ENCODE measurements at places on chromosomes 6 and 20. TPM values are rescaled to one million over a fixed set of nuclear protein-coding genes. Genes with fewer than 3 reads are reported as not detected.

DNA sequence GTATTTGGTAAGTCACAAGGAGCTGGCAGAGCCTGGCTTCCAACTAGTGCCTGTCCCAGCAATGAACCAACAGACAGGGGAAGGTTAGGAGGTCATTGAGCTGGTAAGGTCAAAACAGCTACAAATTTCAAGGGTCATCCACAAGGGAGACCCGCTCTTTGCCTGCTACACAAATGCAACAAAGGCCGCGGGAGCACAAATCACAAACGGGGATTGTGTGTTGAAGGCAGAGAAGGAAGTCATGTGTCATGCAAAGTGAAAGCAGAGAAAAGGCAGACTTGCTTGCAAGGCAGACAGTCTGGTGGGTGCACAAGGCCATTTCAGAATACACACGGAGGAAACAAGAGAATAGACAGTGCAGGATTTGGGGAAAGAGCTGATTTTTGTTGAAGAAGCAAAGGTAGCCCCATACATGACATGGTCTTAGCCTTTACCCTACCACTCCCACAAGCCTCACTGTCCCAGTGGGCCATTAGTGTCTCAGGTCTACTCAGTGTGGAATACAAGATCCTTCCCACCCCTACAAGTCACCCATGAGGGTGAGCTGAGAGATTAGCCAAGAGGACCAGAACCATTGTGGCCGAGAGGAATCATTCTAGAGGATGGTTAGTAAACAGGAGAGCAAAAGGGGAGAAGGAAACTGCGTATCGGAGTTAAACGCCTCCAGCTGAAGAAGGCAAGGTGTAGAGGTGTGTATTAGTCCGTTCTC is 18.1 kb upstream of the SAMHD1 start:
- no peaks in the 10 kb centered on the region for H3K27me3 ChIP-seq
- no peaks in the 10 kb centered on the region for H3K36me3 ChIP-seq
- H3K4me1 ChIP-seq = no peaks in the 10 kb centered on the region

DNA sequence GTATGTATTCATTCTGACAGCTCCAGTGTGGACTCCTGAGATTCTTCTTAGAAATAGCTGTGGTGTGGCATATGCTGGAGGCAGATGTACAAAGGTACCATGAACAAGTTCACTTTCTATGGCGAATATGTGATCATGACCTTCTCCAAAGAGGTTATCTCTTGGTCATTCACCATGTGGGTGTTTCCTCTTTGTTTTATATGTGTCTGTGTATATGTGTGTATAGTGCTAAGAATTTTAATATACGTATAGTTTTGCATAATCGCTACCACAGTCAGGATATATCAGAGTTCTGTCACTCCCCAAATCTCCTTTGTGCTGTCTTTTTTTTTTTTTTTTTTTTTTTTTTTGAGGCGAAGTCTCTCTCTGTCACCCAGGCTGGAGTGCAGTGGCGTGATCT is 47.1 kb downstream of the PHACTR2 start:
- H3K27me3 ChIP-seq = no peaks in the 10 kb centered on the region
- H3K4me3 ChIP-seq = no peak overlapping the region
- no peak for DNase-seq
- peaks cover 55% of the 10 kb centered on the region for H3K36me3 ChIP-seq
- no peak overlapping the region for H3K27ac ChIP-seq

GRCh38 chr6:148888856-148889255 is 142.0 kb downstream of the UST start:
- H3K4me3 ChIP-seq = no peak overlapping the region
- DNase-seq = no peak
- no peaks in the 10 kb centered on the region for H3K36me3 ChIP-seq
- no peaks in the 10 kb centered on the region for H3K27me3 ChIP-seq
- peaks cover 3% of the 10 kb centered on the region for H3K4me1 ChIP-seq

GRCh38 chr6:138620630-138621029 is 121.3 kb upstream of the NHSL1 start:
- H3K36me3 ChIP-seq = no peaks in the 10 kb centered on the region
- H3K4me1 ChIP-seq = no peaks in the 10 kb centered on the region
- DNase-seq = no peak
- H3K27ac ChIP-seq = no peak overlapping the region

DNA sequence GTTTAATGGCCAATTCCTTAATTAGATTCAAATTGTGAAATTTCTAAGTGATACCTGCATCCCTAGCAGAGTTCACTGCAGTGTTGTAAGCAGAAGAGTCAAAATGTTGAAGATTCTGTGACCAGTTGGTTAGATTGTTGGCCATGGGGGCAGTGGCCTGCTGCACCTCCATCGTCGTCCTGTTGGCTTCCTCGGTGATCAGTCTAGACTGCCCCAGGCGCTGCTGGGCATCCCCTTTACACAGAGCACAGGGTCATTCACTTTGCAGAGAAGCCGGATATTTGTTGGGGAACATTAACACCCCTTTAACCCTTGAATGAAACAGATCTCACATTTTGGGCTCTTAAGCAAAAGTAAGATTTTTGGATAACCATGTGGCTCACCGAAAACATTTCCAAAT is 60.7 kb downstream of the FAM229B start:
- H3K4me1 ChIP-seq = peaks cover 8% of the 10 kb centered on the region
- no peaks in the 10 kb centered on the region for H3K27me3 ChIP-seq
- DNase-seq = no peak
- H3K4me3 ChIP-seq = no peak overlapping the region
- H3K27ac ChIP-seq = no peak overlapping the region
- peaks cover 2% of the 10 kb centered on the region for H3K36me3 ChIP-seq

DNA sequence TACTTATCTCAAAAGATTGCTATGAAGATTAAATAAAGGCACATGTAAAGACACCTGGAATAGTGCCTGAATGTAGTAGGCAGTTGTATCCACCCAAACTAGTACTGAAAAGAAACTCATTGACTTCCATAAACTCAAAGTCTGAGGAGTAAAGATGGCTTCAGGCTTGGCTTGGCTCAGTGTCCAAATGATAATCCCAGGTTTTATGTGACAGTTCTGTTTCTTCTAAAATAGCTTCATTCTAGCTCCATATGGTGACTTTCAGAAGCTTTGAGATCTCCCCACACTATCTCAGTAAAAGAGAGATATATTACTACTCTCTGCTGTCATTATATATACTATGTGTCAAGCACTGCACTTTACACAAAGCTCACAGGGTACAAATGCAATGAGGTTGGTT is 121.3 kb downstream of the DOK5 start:
- no peak overlapping the region for H3K27ac ChIP-seq
- peaks cover 2% of the 10 kb centered on the region for H3K27me3 ChIP-seq
- no peaks in the 10 kb centered on the region for H3K36me3 ChIP-seq
- no peaks in the 10 kb centered on the region for H3K4me1 ChIP-seq
- no peak for DNase-seq

DNA sequence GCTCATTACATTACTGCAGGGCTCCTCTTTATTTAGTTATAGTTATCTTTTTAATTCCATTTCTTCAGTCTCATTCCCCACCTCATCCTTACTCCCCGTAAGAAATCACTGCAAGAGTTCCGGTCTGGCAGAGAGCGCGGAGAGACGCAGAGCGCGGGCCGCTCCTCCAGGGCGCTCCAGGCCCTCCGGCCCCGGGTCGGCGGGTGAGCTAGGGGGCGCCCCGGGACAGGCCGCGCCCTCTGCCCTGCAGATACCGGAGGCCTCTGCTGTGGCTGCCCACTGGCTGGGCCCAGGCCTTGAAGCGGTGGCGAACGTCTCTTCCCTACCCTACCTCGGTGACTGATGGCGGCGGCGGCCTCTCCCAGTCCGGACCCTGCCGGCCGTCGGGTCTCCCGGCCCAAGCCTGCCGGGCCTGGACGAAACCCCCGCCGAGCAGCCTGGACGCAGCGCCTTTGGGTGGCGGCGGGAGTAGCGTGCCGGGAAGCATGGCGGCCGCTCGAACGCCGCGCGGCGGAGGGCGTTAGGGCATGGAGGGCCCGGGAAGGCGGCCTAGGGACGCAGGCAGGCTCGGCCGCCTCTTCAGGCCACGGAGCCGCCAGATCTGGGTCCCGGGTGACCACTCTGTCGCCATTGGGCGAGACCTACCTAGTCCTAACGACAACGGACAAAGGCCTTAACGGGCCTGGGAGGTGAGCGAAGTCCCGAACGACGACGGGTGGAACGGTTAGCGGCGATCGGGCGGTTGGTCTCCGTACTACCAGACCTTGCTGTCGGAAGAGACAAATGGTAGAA is 16.4 kb upstream of the HMGN4 start:
- H3K4me1 ChIP-seq = peaks cover 35% of the 10 kb centered on the region
- peak overlapping the region; percentile 85 for H3K4me3 ChIP-seq

GRCh38 chr20:23412026-23412425 is 9.3 kb downstream of the NAPB start:
- no peaks in the 10 kb centered on the region for H3K27me3 ChIP-seq
- H3K4me3 ChIP-seq = no peak overlapping the region
- no peak for DNase-seq
- peak overlapping the region; percentile 14 for H3K27ac ChIP-seq

DNA sequence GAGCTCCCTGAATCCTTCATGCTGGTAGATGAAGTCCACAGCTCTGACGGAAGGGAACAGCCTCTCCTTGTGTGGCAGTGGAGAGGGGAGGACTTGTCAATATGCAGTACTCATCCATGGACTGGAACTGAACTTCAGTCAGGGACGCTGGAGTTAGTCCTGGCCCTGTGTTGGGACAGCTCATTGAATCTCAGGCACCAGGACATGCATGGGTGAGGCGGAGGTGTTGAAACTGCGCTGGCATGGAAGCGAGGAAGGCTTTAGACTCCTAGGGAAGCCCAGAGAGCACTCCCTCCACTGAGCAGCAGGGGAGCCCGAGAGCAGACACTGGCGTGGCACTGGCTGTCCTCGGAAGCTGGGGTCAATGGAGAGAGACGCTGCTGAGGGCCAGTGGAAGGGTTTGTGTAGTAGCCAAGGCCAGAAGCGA is 161.3 kb upstream of the GGTLC1 start:
- H3K27me3 ChIP-seq = peaks cover 5% of the 10 kb centered on the region
- H3K36me3 ChIP-seq = no peaks in the 10 kb centered on the region
- no peak for DNase-seq

GRCh38 chr20:47825011-47825762 is 39.9 kb upstream of the SULF2 start:
- no peak for DNase-seq
- no peak overlapping the region for H3K4me3 ChIP-seq
- peaks cover 12% of the 10 kb centered on the region for H3K27me3 ChIP-seq
- no peaks in the 10 kb centered on the region for H3K36me3 ChIP-seq

- no peaks in the 10 kb centered on the region for H3K36me3 ChIP-seq
- H3K27me3 ChIP-seq = peaks cover 11% of the 10 kb centered on the region
- no peak for DNase-seq
These were observed 91.0 kb downstream of the NCR2 start for GRCh38 chr6:41426438-41426851.

GRCh38 chr20:48603116-48603818 is 224.5 kb downstream of the PREX1 start:
- peaks cover 2% of the 10 kb centered on the region for H3K4me1 ChIP-seq
- H3K27me3 ChIP-seq = no peaks in the 10 kb centered on the region
- no peak for DNase-seq
- H3K36me3 ChIP-seq = peaks cover 2% of the 10 kb centered on the region

DNA sequence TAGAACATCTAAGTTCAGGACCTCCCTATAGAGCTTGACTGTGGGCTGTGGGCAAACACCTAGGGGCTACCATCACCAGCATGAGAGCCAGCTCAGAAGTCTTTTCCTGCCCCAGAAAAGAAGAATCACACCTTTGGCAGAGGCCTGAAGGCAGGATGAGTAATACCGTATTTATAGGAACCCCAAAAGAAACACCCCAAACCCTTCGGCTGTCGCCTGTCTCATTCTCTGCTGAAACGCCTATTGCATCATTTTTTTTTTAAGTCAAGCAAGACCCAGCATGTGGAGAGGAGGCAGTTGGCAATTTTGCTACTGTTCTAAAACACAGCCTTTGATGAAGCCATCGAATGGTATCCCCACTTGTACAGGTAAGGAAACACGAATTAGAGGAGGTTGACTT is 436.4 kb downstream of the TFAP2A start:
- no peaks in the 10 kb centered on the region for H3K36me3 ChIP-seq
- no peak for DNase-seq
- H3K27ac ChIP-seq = no peak overlapping the region
- no peaks in the 10 kb centered on the region for H3K27me3 ChIP-seq
- no peak overlapping the region for H3K4me3 ChIP-seq

DNA sequence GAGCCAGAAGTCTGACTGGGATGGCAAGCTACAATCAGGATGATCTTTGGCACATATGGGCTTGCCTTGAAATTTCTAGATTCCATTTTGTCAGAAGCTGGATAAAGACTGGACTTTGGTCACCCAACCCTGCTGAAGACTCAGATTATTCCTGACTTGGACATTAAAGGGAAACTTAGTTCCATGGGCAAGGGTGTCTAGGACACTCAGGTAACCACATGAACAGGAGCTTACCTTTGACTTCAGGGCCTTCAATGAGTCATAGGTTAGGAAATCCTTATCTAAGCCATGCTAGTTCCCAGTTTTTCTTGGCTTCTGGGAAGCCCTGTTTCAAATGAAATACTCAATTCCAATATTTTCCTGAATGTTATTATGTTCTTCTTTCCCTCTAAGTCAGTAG is 28.5 kb upstream of the IFNGR1 start:
- H3K4me1 ChIP-seq = no peaks in the 10 kb centered on the region
- DNase-seq = no peak
- no peak overlapping the region for H3K4me3 ChIP-seq
- H3K36me3 ChIP-seq = no peaks in the 10 kb centered on the region

GRCh38 chr6:83597511-83597910 is 85.2 kb downstream of the PRSS35 start:
- H3K4me3 ChIP-seq = no peak overlapping the region
- H3K4me1 ChIP-seq = peaks cover 17% of the 10 kb centered on the region
- H3K36me3 ChIP-seq = no peaks in the 10 kb centered on the region
- no peak for DNase-seq

DNA sequence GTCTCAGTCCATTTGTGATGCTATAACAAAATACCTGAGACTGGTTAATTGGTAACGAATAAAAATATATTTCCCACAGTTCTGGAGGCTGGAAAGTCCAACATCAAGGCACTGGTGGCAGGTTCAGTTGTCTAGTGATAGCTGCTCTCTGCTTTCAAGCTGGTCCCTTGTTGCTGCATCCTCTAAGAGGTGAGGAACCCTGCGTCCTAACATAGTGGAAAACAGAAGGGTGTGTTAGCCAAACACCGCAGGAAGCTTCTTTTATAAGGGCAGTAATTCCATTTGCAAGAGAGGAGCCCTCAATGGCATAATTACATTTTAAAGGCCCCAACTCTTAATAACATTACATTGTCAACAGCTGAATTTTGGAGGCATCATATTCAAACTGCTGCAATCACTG is 372.7 kb downstream of the ADGRB3 start:
- H3K27ac ChIP-seq = no peak overlapping the region
- no peaks in the 10 kb centered on the region for H3K27me3 ChIP-seq
- H3K36me3 ChIP-seq = no peaks in the 10 kb centered on the region
- DNase-seq = no peak

- H3K27me3 ChIP-seq = no peaks in the 10 kb centered on the region
- H3K4me1 ChIP-seq = peaks cover 4% of the 10 kb centered on the region
- H3K27ac ChIP-seq = no peak overlapping the region
- no peak for DNase-seq
- H3K36me3 ChIP-seq = peaks cover 45% of the 10 kb centered on the region
- H3K4me3 ChIP-seq = no peak overlapping the region
These were observed 107.4 kb downstream of the RPP40 start for GRCh38 chr6:4896401-4896800.

The AKIRIN2 gene
- 84.1 TPM for total RNA-seq

The NHLRC1 gene
- 1.2 TPM for total RNA-seq

The PDE7B gene
- 16.5 TPM for total RNA-seq

The MATN4 gene
- total RNA-seq = not detected

The MYCT1 gene
- 2.3 TPM for total RNA-seq

The SUMO4 gene
- 3.4 TPM for total RNA-seq

The DHX16 gene
- total RNA-seq = 25.2 TPM

The NAA20 gene
- 34.0 TPM for total RNA-seq

The RIOK1 gene
- 25.6 TPM for total RNA-seq

The BPIFA1 gene
- not detected for total RNA-seq

The HLA-DPB1 gene
- 12.7 TPM for total RNA-seq

The NOTCH4 gene
- total RNA-seq = 2.5 TPM

The SMPD2 gene
- total RNA-seq = 9.8 TPM

The CYP39A1 gene
- total RNA-seq = 6.3 TPM
